CD4-positive, alpha-beta T cell treated with Interferon alpha-2 for 1 hour (primary cell): ENCODE measurements at places on chromosomes 3 and 15.

- DNase-seq: peak; percentile 91
Measured at GRCh38 chr3:32947789-32948238, 3.6 kb upstream of the CCR4 start.

- peak; percentile 38 for DNase-seq
Measured at GRCh38 chr3:37979541-37980461, 10.8 kb upstream of the VILL start.

DNA sequence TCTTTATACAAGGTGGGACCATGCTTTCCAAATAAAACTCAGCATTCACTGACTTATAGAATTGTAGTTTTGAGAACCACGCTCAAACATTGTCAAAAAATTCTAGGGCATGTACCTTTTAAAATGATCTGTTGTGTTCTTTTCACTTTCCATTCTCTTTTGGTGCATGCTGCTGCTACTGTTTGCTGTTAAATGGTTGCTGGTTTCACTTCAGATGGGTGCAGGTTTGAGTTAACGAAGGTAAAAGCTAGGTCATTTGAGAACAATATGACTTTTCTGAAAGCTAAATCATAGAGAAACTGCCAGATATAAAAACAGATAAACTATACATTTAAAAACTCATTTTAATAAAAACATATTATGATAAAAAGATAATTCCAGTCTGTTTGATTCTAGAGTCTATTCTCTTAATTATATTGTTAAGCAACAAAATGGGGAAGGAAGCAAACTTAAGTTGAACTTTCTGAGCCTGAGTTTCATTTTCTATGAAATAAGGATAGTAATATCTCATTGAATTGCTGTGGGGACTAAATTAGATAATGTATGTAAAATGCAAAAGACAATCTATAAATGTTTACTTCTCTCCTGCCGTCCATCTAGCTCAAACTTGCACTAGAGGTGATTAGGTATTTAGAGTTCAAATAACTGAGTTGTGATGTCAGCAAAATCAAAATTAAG is 82.4 kb downstream of the OXSM start:
- DNase-seq: no peak

DNA sequence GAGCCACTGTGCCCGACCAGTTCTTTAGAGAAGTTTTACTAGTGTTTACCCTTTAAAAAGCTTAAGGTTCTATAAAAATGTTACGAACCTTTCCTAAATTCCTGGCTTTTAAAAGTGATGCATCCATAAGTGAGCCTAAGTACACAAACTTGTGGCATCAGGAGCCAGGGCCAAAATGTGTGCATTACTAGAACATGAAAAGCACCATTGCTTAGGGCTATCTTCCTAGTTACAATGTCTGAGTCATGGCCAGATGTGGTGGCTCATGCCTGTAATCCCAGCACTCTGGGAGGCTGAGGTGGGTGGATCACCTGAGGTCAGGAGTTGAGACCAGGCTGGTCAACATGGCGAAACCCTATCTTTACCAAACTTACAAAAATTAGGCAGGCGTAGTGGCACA is 39.9 kb downstream of the LEO1 start:
- DNase-seq: no peak

- DNase-seq: no peak
Measured at GRCh38 chr3:181739628-181740027, 27.9 kb downstream of the SOX2 start.

GRCh38 chr3:26099692-26100091 is 309.8 kb downstream of the OXSM start:
- no peak for DNase-seq

DNA sequence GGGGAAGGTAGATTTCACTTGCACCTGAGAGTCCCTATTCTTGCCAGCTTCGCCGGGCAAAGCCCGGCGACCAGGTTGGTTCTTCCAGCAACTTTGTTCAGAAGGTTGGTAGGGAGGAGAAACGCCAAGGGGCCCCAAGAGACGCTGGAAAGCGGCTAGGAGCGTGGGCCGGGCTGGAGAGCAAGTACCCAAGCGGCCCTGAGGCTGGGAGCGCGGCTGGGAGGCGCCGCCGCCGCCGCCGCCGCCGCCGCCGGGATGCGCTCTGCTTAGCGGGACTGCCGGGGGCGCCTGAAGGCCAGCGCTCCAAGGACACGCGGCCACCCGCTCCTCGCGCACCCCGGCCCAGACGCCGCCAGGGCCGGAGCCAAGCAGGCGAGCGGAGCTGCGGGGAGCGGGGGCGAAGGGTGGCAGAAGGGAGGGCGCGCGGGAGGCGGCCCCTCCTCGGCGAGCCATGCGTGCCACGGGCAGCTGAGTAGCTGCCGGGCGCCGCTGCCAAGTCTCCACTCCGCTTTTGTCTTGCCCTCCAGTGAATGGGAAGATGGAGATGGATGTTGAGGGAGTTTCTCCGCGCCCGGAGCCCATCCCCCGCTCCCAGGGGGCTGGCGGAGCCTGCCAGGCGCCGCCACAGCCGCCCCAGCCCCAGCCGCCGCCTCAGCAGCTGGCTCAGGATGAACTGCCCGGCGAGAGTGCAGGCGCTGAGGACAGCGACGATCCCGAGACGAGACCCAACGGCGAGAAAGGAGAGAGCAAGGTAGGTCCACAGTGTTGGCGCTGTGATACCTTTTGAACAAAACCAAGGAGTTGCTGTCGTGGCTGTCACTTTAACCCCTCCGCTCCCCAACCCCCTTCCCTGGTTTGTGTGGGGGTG is 227.4 kb upstream of the AZI2 start:
- DNase-seq: no peak

- no peak for DNase-seq
Measured at GRCh38 chr3:3603351-3603750, 195.9 kb upstream of the LRRN1 start.

GRCh38 chr3:164641071-164641470 is 437.2 kb downstream of the SI start:
- no peak for DNase-seq

DNA sequence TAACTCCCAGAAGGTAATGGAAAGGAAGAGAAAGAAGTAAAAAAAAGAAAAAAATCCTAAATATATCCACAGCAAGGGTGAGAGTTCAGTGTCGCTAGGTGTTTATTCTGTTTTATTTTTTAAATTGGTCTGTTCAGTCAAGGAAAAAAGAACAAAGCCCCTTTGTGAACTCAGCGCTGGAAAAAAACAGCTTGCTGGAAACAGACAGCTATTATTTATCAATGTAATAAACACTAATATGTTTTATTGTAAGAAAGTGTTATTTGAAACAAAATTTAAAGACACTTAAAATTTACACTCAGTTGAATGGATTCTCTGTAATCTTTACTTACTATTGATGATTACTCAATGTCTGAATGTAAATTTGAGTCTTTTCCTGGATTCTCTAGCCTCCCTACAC is 32.3 kb upstream of the LEKR1 start:
- DNase-seq: no peak

DNA sequence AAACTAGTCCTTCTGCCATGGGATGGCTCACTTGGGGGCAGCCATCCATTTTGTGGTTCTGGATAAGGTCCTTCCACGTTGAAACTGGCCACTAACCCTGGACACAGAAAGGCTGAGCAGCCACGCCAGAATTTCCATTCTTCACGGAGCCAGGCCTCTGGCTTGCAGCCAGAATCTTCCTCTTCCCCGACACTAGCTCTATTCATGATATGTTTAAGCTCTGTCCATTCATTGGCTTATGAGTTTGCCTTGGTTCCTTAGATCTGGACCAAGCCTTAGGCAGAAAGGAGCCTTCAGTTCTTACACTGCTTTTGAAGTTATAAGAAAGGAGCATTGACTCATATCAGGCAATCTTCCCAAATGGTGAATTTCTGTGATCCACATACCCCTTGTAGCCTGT is 288.4 kb upstream of the GOLGA6L4 start:
- no peak for DNase-seq

GRCh38 chr3:109154979-109155378 is 18.5 kb downstream of the C3orf85 start:
- DNase-seq: no peak

- DNase-seq: no peak
Measured at GRCh38 chr3:29381595-29381994, 100.7 kb downstream of the RBMS3 start.

GRCh38 chr3:172153335-172153861 is 114.0 kb downstream of the FNDC3B start:
- peak; percentile 37 for DNase-seq

- no peak for DNase-seq
Measured at GRCh38 chr3:44093531-44093930, 148.2 kb upstream of the TOPAZ1 start.

- peak; percentile 87 for DNase-seq
Measured at GRCh38 chr3:114221165-114221880, 16.1 kb downstream of the ZNF80 start.

DNA sequence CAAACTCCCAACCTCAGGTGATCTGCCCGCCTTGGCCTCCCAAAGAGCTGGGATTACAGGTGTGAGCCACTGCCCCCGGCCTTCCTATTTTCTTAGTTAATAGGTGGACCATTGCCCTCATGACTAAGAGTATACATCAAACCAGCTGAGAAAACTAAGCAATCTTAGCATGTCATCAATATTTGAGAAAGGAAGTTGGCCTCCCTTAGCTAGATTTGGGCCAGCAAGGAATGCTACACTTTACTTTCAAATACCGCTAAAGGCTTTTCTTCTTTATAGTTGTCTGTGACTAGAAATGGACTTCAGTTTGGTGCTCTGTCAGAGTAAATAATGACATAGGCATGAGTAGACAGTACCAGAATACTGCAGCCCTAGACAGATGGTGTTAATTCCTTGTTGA is 199.3 kb downstream of the GAP43 start:
- no peak for DNase-seq

GRCh38 chr3:158379517-158379916 is 191.5 kb upstream of the MLF1 start:
- DNase-seq: no peak

DNA sequence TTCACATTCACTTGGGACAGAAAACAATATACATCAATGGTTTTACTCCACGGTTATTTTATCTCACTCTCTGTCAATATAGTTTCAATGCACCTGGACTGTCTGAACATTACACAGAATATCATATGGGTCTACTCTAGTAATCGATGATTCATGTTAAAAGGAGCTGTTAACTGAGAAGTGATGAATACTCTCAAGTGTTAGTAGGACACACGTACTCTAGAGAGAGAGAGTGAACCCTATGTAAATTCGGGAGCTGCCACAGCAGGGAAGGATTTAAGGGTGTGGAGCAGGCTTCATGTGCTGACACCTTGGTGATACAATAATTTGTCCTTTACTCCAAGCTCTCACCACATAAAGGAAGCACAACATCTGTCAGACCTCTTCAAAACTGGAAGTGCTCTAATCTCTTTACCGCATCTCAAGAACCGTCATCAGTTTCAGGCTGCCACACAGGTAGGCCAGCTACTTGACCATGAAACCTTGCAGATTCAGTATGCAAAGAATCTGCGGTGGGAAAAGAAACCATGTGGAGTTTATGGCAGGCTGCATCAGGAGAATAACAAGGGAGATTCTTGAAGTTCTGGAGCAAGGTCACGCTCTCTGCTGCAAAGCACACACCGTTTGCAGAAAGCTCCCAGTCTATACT is 199.2 kb upstream of the TMC3 start:
- no peak for DNase-seq

DNA sequence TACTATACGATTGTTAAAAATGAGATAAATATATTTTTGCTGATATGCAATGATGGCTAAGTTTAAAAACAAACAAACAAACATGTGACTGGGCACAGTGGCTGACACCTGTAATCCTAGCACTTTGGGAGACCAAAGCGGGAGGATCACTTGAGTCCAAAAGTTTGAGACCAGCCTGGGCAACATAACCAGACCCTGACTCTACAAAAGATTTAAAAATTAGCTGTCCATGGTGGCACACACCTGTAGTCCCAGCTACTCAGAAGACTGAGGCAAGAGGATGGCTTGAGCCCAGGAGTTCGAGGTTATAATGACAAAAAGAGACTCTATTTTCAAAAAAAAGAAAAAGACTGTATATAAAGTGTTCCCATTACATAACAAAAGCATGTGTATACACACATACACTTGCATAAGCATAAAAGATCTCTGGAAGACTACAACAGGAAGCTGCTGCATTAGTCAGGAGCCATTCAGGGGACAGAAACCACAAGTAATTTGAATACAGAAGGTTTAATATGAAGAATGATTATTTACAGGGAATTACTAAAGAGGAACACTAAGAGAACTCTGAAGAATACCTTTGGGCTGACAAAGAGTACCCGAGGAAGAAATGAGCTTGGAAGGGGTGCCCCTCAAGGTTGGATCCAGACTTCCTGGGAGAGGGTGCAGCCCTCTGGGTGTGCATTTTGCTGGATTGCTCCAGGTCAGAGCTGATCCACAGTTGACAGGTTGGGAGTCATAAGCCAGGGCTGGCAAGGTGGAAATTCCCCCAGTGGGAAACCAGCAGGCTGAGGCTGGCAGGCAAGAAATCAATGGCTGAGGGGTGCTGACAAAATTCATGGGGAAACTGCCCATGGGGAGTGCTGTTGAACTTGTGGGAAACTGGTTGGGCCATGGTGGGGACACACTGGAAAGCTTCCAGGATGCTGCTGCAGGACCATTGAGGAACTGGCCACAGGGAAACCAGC is 9.3 kb upstream of the TM4SF18 start:
- no peak for DNase-seq
